ENCODE measurements at places on chromosomes 6 and 20.

GRCh38 chr20:48198929-48199451 is 413.7 kb upstream of the SULF2 start:
- no peak for DNase-seq

DNA sequence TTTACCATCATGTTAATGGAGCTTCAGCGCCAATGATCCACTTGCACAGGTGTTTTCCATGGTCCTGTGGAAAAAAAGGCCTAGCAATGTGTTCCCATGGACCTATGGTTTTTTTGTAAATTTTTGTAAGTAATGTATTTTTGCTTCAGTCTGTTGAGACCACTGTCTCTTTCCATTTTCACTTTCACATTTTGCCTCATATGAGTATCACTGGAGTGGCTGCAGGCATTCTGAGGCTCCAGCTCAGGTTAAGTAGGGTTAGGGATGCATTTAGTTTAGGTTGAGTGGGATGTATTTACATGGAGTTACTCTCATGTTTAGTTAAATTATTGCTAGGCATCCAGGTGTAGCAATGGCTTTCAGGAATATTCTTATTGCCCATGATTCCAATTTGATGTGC is 19.2 kb upstream of the LMBRD1 start:
- no peak for DNase-seq

DNA sequence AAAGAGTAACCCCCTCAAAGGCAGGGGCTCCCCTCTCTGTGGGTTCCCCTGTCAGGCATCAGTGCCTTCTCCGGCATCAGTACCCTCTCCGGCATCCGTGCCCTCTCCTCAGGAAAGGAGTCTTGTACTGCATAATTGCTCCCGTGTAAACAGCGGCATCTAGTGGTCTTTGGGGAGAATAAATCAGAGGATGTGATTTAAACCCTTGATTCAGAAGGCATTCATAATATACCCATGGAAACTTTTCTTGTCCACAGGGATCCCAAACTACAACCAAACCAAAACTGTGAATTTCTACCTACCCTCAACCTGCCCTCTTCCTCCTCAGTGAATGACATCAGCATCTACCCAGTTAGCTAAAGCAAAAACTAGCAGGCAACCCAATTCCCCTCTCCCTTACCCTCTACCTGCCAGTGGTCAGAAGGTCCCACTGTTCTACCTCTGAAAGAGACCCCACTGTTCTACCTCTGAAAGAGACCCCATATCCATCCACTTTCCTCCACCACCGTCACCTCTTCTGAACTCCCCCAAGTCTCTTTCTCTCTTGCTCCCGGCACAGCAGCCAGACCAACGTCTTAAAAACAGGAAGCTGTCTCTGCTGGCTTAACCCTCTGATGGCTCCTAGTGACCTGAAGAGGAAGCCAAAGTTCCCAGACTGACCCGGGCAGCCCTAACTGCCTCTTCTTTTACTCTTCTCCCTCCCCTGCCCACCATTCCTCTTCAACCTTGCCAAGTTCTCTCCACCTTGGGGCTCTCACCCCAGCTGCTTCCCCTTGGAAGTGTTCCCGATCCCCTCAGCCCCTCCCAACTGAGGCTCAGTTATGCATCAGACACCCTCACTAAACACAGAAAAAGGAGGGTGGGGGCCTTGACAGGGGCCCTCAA is 27.2 kb downstream of the UBE2V1 start:
- DNase-seq: peak; percentile 71

DNA sequence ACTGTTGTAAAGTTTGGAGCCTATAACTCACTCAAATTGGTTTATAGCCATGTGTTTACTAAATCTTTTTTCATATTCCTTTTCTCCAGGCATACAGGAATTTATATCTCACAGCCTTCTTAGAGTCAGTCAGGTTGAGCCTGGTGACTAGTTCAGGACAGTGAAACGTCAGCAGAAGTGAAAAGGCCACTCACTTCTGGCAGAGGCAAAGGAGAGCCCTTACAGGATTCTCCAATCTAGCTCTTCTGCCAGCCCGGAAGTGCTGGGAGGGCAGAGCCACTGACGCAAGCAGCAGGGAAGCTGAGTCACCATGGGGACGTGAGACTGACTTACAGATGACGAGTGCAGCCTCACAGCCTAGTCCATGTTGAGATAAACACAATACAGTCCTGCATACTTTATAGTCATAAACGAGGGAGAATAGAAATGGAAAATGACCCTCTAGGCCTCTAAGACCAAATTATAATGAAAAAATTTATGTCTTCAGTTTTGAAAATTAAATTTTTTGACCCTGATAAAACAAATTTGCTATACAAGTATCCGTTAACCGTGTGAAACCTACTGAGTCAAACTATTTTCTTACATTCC is 1.3 kb downstream of the PXT1 start:
- DNase-seq: peak; percentile 39

GRCh38 chr6:89022798-89023197 is 57.8 kb upstream of the PNRC1 start:
- DNase-seq: no peak

DNA sequence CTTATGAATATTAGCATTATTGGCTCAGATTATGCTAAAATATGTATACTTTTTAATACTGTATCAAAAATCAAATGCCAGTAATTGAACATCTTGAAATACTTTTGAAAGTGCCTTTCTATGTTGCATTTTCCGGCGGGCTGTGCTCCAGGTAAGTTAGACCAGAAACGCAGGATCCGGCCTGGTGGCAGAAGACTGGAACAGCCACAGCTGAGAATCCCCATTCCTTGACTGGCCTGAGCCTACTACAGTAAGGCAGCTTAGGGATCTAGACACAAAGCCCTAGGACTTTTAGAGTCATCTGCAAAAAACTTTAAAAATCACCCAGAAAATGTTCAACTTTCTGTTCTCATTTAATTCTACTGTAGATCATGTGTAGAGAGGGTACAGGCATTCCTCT is 138.8 kb upstream of the C6orf118 start:
- DNase-seq: no peak

- DNase-seq: no peak
Observed at GRCh38 chr20:25032065-25032477, 25.9 kb downstream of the ACSS1 start.

DNA sequence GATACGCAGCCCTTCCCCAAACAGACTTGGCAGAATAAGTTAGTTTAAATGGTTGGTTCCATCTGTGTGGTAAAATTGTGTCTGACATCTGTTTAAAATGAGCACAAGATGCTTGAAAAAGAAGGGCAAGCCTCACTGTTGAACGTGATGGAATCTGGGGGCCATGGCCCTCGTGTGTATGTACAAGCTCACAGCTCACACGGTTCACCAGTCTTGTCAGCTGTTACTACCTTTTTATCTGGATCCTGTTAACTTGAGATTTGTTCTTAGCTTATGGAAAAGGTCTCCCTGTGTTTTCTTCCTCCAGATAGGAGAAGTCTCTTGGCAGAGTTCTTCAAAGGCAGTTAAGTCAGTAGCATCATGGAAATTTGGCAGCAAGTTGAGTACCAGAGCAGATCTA is 270.6 kb downstream of the KHDC1L start:
- DNase-seq: no peak

GRCh38 chr20:53100476-53100911 is 128.3 kb downstream of the TSHZ2 start:
- peak; percentile 80 for DNase-seq

GRCh38 chr20:59643615-59644061 is 39.3 kb downstream of the PHACTR3 start:
- no peak for DNase-seq

- no peak for DNase-seq
Observed at GRCh38 chr6:134980846-134981245, 30.9 kb upstream of the ALDH8A1 start.

- DNase-seq: no peak
Observed at GRCh38 chr6:136527831-136528230, 22.4 kb downstream of the MAP7 start.

DNA sequence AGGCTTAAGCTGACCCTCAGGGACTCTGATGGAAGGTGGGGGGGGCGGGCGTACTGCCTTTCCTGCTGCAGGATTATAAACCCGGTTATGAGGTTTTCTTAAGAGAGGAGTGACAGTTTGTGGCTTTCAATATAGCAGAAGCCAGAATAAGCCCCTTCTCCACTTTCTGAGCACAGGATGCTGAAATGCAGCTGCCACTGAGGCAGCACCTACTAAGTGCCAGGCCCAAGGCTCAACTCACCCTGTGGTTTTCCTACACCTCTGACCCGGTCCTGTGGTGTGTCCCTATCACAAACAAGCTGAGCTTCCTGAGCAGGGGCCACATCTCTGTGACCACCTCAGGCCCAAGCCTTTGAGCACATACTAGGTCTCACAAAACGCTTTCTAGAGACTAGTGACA is 59.6 kb upstream of the NFATC2 start:
- DNase-seq: no peak

- no peak for DNase-seq
Observed at GRCh38 chr20:48875233-48875913, 46.1 kb upstream of the ARFGEF2 start.

DNA sequence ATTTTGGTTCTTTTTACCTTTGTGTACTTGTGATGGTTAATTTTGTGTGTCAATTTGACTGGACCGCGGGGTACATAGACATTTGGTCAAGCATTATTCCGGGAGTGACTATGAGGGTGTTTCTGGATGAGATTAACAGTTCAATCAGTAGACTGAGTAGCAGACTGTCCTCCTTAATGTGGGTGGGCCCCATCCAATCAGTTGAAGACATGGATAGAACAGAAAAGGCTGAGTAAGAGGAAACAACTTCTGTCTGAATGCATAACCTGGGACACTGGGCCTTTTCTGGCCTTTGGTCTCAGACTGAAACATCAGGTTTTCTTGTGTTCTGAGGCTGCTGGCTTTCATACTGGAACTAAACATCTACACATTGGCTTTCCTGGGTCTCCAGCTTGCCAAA is 303.5 kb upstream of the RUNX2 start:
- DNase-seq: no peak

DNA sequence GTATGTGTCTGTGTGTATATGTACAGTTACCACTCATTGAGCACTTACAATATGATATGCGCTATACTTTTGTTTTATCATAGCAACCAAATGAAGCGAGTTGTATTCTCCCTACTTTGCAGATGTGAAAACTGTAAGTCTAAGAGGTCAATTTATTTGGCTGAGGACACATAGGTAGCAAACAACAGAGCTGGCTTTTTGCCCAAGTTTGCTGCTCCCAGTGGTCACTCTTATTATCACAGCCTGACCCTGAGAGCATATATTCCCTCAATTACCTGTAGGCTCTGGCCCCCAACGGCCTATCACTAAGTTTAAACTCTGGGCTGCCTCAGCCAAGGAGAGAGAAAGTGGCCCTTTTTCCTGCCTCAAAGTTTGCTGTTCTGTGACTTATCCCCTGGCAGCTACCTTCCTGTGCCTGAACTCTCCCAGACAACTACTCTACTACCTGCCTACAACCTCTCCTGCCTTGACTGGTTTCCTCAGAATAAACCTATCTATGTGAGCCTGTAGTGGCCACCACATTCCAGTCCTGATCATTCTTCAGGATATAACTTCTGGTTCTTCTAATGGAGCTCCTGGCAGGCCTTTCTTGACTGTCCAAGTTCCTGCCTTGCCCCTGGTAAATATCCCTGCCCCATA is 221.8 kb downstream of the FRK start:
- peak; percentile 9 for DNase-seq

DNA sequence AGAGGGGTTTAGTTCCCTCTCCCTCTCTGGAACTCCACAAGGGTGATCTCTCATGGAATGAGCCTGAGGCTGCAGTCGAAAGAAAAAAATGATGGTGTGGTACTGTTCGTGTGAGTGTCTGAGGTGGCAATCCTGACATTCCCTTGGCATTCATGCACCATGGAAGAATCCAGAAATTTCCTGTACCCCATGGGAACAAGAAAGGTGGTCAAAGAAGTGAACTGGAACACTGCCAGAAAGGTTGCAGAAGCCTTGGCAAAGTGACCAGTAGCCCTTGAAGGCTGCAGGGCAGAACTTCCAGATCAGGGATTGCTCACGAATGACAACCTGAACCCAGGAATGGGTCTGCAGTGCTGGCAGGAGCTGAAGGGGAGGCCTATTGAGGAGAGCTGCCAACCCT is 394.7 kb downstream of the CD83 start:
- DNase-seq: no peak

DNA sequence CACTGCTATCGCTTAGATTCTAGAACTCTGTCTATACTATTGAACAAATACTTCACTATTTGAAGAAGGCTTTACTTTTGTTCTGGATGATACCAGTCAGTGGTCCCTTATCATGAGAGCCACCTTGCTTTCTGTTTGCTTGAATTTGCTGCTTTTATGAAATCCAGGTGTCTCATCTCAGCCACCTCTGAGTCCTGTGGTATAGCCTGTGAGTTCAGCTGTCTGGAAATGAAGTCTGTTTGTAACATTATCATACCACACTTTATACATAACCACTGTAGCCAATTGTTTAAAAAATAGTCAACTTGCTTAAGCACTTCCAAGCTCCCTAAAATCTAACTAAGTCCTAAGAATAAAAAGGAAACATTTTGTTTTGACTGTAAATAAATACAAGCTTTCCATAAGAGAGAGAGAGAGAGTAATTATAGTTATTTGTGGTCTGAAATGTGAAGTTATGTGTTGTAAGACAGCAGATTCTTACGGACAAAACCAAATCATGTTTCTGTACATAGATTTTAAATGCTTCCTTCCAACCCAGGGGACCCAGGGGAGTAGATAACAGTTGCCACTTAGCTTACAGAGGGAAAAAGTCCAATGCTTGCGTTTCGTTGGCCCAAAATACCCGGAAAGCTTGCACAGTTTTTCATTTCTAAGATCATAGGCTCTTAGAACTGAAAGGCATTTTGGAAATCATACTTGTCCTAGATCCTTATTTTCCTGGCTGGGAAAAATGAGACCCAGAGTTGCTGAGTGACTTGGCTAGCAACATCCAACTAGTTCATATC is 1107.8 kb upstream of the FLRT3 start:
- no peak for DNase-seq

DNA sequence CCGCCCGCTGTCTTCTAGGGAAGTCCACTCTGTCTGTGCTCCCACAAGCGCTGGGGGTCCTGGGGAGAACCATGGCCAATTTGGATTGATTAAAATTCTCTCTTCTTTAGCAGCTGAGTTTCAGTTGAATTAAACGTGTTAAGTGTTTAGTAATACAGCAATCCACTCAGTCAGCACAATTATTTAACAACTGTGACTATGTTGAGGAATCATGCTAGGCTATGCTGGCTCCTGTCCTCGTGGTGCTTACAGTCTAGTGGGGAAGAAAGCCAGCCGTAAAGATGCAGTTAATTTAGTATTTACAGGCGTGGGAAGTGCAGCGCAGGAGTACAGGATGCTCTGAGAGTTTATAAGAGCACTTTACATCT is 88.9 kb upstream of the FOXP4 start:
- no peak for DNase-seq

DNA sequence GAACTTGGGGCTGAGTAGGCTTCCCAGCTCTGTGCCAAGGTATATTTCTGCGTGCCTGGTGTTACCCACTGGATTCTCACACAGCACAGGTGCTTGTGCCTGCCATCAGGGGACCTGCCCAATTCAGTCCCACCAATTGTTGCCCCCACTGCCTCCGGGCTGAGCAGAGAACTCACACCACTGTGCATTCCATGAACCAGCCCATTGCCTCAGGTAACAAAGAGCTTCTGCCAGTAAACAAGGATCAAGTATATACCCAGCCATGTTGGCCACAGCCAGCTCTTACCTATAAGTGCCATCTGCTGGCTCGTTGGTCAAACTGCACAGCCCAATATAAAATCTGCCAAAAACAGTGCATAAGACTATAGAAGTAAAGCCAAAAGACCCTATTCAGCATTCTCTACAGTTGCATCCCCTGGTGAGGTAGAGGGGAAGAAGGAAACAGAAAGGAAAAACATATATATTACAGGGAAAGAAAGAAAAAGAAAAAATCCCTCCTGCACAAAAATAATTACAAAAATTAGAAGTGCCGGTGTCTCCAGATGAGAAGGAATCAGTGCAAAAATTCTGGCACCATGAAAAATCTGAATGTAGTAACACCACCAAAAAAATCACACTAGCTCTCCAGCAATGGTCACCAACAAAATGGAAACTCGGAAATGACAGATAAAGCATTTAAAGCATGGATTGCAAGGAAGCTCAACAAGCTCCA is 241.4 kb downstream of the IBTK start:
- DNase-seq: peak; percentile 20
